ENCODE measurements at places on chromosomes 12 and 14.
A peak's percentile ranks its signal among the peaks of the same experiment; 100 is the strongest.

DNA sequence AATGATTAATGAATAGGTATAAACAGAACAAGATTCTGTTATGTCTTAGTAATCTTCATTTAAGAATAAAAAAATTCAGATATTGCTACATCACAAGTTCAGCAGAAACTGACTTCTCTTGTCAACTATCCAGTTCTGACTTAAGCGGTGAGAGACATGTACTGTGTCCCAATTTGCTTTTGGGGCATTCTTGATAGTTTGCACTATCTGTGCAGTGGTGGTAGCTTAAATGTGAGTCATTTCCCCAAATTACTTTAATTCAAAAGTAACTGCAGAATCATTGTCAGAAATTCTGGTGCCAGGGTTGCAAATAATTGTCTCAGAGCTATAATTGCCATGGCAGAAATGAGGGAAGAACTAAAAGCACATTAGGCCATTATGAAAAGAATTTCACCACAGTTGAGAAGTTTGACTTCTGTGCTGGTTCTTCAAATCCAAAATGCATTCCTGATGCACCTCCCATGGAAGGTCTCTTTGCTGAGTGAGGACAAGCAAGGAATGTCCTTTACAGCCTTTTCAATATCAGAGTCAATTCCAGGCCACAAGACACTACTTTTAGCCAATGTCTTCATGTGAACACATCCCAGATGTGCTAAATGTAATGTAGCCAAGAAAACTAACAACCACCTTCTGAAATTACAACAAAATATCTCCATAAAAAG is 304.7 kb downstream of the SSPN start:
- no peak for DNase-seq

- DNase-seq = peak; percentile 63
Observed at GRCh38 chr14:103847451-103848174, at the start of gene PPP1R13B. PPP1R13B (minus strand) TSS chr14:103847575; CDS start chr14:103847307, 268 bp downstream.

DNA sequence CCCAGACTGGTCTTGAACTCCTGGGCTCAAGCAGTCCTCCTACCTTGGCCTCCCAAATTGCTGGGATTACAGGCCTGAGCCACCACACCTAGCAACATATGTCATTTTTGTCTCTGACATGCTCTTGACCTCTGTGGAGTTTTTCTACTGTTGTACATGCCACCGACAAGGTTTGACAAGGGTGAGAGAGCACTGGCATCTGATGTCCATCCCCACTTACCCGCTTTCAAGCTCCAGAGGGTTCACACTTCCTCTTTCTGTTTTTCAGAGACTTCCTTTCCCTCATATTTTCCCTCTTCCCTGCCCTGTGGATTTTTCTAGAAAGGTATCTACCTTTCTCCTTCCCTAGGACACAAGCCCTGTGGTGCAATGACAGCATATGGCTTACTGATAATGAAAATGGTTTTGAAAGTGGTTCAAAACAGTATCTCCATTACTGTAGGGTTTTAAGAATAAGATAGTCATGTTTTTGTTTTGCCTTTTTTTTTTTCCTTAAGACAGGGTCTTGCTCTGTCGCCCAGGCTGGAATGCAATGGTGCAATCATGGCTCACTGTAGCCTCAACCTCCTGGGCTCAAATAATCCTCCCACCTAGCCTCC is 27.7 kb upstream of the PLEKHG3 start:
- no peak for DNase-seq

- peak; percentile 22 for DNase-seq
Observed at GRCh38 chr14:105491366-105491973, 424 bp downstream of the TEDC1 start.

- peak; percentile 38 for DNase-seq
Observed at GRCh38 chr14:104632781-104633180, 28.2 kb upstream of the TMEM179 start.

DNA sequence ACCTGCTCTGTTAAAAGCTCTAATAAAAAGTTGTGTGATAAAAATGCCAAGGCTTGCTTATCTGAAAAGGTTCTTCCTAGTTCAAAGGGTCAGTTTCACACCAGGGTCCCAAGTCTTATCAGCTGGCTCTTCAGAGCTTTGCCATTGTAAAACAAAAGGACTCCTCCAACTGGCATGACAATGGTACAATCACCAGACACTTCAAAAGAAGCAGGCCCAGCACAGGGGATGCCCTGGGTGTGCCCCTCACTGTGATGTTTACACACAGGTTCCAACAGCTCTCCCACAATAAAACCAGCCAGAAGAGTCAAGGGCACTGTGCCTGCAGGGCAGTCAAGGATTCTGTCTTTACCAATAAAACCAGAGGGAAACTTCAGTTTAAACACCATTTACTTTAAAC is 78.7 kb downstream of the PRICKLE1 start:
- DNase-seq = no peak

DNA sequence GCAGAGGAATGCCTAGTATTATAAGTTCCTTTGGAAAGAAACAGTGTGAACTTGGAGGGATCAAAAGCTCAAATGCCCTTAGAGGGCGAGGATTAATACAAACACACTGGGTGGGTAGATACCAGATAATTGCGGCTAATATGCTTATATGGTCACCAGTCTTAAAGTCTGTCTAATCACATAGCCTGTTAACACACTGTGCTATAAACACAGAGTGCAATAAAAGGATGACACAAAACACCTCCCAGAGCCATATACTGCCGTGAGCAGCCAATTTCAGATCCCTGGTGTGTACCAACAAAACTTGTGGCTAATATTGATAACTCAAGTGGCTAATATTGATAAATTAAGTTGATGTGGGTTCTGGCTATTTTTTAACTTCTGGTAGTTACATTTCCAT is 1.7 kb upstream of the IL26 start:
- DNase-seq = no peak

GRCh38 chr12:92471551-92471950 is 231.2 kb upstream of the PLEKHG7 start:
- no peak for DNase-seq

DNA sequence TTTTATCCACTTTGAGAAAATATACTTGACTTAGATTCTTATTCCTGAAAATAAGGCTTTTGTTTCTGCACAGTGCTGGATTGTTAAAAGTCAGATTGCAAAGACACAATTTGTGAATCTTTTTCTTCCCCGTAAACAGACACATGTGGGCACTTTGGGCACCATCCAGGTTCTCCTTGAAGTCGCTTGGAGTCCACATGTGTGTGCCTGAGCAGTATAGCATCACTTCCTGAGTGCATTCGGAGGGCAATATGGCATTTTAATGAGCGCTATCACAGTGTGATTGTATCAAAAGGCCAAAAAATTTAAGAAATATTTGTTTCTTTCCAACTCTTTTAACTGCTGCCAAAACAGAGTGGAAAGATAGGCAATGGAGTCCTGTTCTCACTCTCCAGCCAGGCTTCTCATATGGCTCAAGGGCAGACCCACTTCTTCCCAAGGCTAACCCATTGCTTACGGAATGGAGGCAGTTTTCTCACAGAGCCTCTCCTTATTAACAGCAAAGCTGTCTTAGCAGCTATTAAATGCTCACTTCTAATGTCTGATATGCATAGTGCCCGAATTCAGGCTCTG is 397.1 kb downstream of the EGLN3 start:
- DNase-seq = no peak
